Body of pancreas (tissue), 4 donors: ENCODE measurements at places on chromosomes 1 and 21. TPM values are rescaled to one million over a fixed set of nuclear protein-coding genes. Genes with fewer than 3 reads are reported as not detected.

GRCh38 chr1:237879195-237879594, 11.5 kb downstream of the ZP4 start:
- no peak overlapping the region for H3K4me3 ChIP-seq
- H3K27ac ChIP-seq, result no peak overlapping the region
- H3K27me3 ChIP-seq, result no peaks in the 10 kb centered on the region
- DNase-seq, result no peak
- no peaks in the 10 kb centered on the region for H3K4me1 ChIP-seq

- H3K27ac ChIP-seq, result no peak overlapping the region
- H3K27me3 ChIP-seq, result no peaks in the 10 kb centered on the region
- H3K4me1 ChIP-seq, result peaks cover 76% of the 10 kb centered on the region
- H3K36me3 ChIP-seq, result no peaks in the 10 kb centered on the region
- no peak for DNase-seq
Measured at GRCh38 chr21:29304597-29304996, 5.9 kb downstream of the BACH1 start.

GRCh38 chr1:192081359-192081758, 76.9 kb upstream of the RGS18 start:
- DNase-seq, result no peak
- no peak overlapping the region for H3K4me3 ChIP-seq
- no peaks in the 10 kb centered on the region for H3K36me3 ChIP-seq
- H3K4me1 ChIP-seq, result no peaks in the 10 kb centered on the region
- no peak overlapping the region for H3K27ac ChIP-seq

DNA sequence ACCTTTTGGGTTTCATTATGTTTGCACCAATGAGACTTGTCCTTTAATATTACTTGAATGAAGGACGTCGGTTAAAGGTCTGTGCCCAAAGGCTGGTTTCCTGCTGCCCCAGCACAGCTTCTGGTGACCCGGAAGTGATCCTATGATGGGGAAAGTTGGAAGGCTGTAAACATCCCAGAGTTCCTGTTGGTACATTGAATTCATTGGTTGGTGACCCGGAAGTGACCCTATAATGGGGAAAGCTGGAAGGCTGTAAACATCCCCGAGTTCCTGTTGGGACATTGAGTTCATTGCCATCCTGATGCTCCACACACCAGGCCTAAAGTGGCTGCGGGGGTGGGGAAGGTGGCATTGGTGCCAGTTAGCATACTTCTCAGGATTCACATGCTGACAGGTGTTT, 187.3 kb downstream of the RYR2 start:
- no peak overlapping the region for H3K27ac ChIP-seq
- H3K4me3 ChIP-seq, result no peak overlapping the region
- no peaks in the 10 kb centered on the region for H3K27me3 ChIP-seq
- no peak for DNase-seq
- H3K4me1 ChIP-seq, result no peaks in the 10 kb centered on the region
- H3K36me3 ChIP-seq, result no peaks in the 10 kb centered on the region

- no peaks in the 10 kb centered on the region for H3K27me3 ChIP-seq
- H3K4me1 ChIP-seq, result no peaks in the 10 kb centered on the region
- no peak overlapping the region for H3K27ac ChIP-seq
- H3K36me3 ChIP-seq, result no peaks in the 10 kb centered on the region
- no peak overlapping the region for H3K4me3 ChIP-seq
Measured at GRCh38 chr1:235563513-235564061, 59.3 kb upstream of the B3GALNT2 start.

GRCh38 chr1:66860529-66860928, 59.5 kb upstream of the INSL5 start:
- no peak for DNase-seq
- H3K27me3 ChIP-seq, result no peaks in the 10 kb centered on the region
- H3K4me1 ChIP-seq, result no peaks in the 10 kb centered on the region
- no peaks in the 10 kb centered on the region for H3K36me3 ChIP-seq
- H3K27ac ChIP-seq, result no peak overlapping the region

Gene SKI
- total RNA-seq, result 15.8 TPM

Gene PDPN
- total RNA-seq, result 7.5 TPM

Gene CFHR4
- total RNA-seq, result not detected

Gene SLAMF9
- total RNA-seq, result not detected
